Retina (tissue), 1 donor: ENCODE measurements at places on chromosomes 11 and 22.

- DNase-seq = no peak
These were observed 50.2 kb downstream of the JAM3 start for GRCh38 chr11:134119094-134119493.

DNA sequence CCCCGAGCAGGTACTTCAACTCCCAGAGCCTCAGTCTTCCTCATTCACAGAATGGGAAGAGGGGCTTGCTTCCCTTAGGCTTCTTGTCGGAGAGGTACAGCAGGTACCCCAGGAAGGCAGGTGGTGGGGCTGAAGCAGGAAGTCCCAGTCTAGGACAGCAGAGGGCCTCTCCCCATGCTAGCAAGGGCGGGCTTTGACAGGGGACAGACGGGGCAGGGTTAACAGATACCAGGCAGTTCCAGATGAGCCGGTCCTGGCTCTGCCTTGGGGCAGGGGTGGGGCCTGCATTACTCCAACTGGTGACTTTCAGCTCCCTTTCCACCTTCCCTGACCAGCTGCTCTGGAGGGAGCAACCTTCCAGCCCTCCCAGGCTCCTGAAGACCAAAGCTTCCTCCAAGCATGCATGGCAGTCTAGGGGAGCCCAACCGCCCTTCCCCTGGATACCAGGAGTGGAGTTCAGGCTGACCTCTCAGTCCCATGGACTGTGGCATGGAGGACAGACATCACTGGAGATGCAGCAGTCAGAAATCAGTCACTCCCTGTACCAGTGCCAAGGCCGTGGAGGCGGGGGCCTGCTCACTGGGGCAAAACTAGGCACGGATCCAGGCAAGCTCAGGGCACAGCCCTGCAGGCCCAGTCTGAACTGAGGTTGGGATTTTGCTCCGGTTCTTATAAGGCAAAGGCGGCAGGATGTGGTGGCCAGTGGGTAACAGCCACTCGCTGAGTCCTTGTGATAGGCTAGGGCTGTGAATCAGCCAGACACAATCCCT, 60.5 kb downstream of the NAT10 start:
- DNase-seq = no peak

GRCh38 chr11:66617155-66617834, 865 bp downstream of the RBM14 start:
- no peak for DNase-seq

DNA sequence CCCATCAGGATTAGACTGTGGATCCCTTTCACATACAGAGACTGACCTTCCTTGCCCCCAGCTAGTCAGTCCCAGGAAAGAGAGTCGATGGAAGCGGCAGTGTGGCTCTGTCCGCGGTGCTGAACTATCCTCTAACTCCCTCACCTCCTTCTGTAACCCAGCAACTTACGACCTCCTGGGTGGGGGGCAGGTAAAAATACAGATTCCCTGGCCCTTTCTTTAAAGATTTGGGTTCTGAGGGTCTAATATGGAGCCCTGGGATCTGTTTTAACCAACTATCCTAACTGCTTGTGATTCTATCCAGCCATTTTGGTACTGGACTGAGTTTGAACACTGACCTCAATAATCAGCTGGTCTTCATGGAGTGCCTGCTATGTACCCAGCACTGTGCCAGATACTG, 23.2 kb downstream of the MFNG start:
- no peak for DNase-seq

DNA sequence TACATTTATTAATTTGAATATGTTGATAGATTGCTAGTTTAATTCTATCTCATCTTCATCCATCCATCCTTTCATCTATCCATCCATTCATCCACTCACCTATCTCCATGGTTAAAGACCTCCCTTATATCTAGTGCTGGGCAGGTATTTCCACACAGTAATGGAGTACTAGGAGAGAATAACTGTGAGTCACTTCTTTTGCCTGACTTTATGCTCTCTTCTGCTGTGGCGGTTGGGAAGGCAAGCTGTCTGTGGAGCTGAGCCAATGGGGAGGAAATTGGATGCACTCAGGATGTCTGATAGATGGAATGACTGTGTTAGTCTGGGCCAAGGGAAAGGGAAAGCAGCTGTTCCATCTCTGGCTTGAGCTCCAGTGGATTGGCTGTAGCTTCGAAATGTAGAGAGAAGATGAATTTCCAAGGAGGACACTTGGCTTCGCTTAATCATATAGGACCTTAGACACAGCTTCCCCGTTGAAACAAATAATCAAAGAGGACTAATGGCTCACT, 60.3 kb downstream of the NELL1 start:
- no peak for DNase-seq

DNA sequence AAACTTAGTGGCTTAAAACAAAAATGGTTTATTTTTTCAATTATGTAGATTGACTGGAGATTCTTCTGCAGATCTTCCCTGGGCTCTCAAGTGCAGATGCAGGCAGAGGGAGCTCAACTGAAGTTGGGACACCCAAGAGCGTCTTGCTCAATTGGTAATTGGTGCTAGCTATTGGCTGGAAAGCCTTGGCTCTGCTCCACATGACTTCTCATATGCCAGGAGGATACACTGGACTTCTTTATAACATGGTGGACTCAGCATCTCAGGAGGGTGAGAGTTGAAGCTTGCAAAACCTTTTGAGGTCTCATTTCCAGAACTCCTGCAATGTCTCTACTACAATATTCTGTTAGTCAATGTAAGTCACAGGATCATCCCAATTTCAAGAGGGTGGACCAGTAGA, 42.2 kb upstream of the PRSS23 start:
- DNase-seq = no peak

DNA sequence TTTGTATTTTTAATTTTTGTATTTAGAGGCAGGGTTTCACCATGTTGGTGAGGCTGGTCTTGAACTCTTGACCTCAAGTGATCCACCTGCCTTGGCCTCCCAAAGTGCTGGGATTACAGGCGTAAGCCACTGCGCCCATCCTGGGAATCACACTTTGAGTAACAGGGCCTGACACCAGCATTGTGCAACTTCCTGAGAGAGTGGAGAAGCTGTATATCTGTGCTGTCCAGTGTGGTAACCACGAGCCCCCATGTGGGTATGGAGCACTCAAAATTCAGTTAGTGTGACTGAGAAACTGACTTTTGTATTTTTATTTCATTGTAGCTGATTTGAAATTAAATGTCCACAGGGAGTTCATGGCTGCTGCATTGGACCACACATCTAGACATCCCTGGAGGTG, 36.2 kb downstream of the MPPED1 start:
- no peak for DNase-seq

- no peak for DNase-seq
These were observed 138.2 kb downstream of the DSCAML1 start for GRCh38 chr11:117658809-117659208.

DNA sequence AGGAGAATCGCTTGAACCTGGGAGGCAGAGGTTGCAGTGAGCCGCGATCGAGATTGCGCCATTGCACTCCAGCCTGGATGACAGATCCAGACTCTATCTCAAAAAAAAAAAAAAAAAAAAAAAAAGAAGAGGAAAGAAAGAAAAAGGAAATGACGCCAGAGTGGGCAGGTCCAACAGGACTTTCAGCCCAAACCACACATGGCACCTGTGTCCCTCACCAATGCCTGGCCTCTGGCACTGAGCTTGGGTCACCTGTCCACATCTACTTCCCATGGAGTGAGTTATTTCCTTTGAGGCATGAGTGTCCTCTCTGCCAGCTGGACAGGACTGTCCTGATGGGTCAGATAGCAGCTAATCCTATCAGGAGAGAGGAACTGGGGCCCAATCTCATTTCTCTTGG, 15.2 kb upstream of the GCAT start:
- DNase-seq = no peak

GRCh38 chr11:103959279-103959942, 77.0 kb upstream of the DDI1 start:
- DNase-seq = no peak

DNA sequence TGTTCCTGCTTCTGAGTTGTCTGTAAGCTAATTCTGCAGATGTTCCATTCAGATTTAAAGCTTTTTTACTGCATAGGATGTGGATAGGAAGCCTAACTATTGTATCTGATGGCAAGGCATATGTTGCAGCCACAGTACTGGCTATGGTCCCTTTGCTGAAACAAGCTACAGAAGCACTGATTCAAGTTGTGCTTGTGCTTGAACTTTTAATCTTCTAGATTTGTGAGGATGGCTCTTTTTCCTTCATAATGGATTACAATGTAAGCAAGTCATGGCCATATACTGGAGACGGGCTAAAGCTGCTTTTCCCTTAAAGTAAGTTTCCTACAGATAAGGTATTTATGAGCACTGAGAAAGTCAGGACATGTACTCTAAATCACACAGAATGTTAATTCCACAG, 138.7 kb downstream of the PGR start:
- DNase-seq = no peak

DNA sequence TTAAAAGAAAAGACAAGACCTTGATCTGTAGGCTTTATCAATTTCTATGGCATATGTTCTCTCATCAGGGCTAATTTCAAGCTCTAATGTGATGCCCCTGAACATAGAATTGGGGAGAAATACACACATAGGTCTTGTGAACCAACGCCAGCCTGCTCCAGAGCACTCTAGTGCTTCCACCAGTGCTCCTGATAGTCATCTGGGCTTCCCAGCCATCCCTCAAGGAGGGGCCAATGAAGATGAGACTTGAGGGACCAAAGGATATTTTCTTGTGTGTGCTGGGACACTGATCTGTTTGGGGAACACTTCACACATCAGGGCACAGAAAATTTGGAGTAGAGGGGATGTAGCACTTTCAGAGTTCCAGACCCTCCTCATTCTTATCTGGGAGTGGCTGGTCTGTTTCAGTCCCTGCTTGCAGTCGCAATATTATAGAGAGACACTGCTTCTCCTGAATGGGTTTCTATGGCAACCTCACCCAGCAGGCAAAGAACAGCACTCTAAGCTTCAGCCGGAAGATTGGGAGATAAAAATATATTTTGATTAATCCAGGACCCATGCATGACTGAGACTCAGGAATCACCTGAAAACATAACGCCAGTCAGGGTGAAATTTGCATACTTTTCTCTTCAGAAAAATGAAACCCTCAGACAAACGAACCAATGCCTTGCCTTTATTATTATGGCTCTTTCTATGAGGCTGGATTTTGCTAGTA, 28.4 kb upstream of the SCN3B start:
- peak; percentile 63 for DNase-seq

DNA sequence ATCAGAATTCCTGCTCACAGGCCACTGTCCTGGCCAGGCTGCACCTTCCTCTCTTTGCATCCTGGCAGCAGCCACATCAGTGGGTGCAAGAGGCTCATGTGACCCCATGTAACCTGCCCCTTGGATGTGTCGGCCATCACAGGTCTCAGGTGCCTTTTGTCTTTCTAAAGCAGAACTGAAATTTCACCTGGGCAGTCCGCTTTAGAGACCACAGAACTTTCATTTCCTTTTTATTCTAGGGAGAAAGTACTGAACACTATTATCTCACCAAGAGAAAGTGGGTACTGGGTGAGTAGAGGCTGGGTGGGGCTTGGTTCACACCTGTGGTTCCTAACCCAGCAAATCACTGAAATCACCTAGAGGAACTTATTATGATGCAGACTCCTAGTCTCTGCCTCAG, 51.7 kb upstream of the NUP160 start:
- DNase-seq = no peak

DNA sequence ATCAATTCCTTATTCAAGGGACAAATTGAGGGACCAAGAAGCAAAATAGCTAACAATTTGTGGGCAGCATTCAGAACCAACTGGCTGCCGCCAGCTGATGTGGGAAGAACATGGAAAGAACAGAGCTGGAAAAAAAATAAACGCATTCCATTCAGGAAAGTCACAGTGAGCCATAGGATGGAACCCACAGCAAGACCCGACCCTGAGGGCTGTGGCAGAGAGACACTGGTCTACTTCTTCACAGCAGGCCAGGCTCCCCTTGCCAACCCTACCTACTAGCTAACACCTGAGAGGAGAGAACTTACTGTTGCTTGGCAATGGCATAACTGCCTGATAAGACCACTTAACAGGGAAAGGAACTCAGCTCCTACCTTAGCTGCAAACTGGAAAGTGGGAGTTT, 123.5 kb upstream of the APOA1 start:
- no peak for DNase-seq

- no peak for DNase-seq
These were observed 32.4 kb downstream of the GALNT18 start for GRCh38 chr11:11589437-11589836.

DNA sequence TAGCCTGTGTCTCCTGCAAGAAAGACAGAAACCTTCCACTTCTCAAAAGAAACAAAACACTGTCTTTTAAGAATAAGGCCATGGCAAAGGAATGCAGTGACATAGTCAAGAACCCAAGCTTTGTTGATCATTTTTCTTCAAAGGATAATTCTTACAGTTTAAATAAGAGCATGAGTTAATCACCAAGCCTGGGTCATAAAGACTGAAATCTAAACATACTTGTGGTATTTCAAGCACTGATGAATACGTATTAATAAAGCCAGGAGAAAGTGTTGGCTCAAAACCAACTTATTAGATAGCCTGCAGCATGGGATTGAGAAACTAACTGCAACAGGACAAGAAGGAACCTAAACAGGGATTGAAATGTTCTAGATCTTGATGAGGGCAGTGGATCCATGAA, 143.3 kb upstream of the MTNR1B start:
- DNase-seq = no peak

DNA sequence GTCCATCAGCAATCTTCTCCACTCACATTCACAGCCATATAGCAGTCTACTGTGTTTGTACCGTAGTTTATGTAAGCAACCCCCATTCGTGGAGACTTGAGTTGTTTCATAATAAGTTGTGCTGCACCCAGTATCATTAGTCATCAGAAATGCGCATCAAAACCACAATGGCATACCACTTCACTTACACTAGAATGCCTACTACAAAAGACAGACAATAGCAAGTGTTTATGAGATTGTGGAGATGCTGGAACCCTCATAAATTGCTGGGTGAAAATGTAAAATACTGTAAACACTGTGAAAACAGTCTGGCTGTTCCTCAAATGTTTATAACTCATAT, 133.3 kb downstream of the ATXN10 start:
- DNase-seq = no peak

- peak; percentile 64 for DNase-seq
These were observed 14.4 kb downstream of the KCNJ5 start for GRCh38 chr11:128905345-128906184.

DNA sequence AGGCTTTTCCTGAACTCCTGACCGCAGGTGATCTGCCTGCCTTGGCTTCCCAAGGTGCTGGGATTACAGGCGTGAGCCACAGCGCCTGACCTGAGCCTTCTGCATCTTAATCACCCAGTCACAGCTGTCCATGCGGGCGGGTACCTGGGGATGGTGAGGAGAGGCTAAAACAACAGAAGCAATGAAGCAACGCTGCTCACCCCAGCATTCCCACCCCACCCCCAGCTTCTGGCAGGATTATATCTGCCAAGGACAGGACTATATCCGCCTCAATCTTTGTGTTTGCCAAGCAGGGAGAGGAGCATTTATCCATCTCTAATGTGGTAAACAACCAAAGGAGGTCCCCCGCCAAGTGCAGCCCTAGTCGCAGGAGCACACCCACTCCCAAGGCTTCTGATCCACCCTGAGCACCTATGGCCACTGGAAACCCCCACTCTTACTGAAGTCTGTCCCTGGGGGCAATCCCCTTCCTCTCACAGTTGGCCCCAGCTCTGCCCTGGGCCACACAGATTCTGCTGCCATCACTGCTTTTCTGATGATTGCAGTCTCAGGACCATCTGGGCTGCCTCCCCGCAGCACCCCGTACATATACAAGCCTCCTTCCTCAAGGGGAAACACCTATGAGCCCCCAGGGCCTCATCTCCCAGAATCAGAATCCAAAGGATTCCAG, 8.8 kb upstream of the LGALS2 start:
- no peak for DNase-seq

GRCh38 chr11:119254239-119254638, 48.1 kb downstream of the CBL start:
- no peak for DNase-seq

- DNase-seq = no peak
These were observed 31.9 kb upstream of the DBX1 start for GRCh38 chr11:20192151-20192550.

- DNase-seq = no peak
These were observed 6.9 kb downstream of the SMCO4 start for GRCh38 chr11:93536101-93536861.
